ENCODE measurements at places on chromosomes 6 and 20.

DNA sequence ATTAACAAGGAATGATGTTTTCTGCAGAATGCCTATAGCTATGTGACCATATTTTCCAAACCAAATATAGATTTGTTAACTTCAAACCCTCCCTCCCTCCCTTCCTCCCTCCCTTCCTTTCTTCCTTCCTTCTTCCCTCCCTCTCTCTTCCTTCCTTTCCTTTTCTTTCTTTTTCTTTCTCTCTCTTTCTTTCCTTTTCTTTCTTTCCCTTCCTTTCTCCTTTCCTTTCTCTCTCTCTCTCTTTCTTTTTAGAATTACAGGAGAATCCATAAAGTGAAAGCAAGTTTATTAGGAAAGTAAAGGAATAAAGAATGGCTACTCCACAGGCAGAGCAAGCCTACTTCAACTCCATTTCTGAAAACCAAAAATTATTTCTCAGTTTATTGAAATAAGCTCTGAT lies 153.0 kb downstream of the AHI1 start:
- DNase-seq = no peak

DNA sequence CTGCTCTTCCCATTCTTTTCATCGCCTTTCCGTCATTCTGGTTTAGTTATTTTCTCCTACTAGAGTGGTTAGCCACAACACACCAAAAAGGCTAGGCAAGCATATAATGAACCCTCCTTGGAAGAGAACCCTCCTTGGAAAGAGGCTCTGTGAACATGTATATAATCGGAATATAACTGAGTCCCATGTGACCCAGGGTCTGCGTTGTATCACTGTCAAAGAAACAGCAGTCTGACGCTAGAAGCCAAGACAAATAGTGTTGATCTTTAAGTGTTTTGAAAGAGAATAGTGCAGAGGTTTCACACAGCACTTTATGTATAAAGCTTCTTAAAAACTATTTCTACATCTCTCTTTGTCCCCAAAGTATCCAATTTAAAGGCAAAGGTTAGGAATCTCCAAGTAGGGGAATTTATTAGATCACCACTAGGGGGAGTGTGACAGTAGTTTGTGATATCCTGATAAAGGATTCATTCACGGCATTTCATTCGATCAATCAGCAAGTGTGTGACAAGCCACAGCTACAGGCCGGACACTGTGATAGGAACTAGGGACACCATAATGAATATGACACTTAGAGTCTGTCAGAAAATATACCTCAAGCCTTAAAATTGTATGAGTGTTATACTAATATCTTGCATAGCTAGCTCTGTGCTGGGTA lies 395.3 kb downstream of the CD109 start:
- DNase-seq = peak; percentile 36

- no peak for DNase-seq
Measured at GRCh38 chr6:16823718-16824352, 62.6 kb upstream of the ATXN1 start.

GRCh38 chr6:90315354-90315950 lies 18.8 kb upstream of the BACH2 start:
- DNase-seq = no peak

DNA sequence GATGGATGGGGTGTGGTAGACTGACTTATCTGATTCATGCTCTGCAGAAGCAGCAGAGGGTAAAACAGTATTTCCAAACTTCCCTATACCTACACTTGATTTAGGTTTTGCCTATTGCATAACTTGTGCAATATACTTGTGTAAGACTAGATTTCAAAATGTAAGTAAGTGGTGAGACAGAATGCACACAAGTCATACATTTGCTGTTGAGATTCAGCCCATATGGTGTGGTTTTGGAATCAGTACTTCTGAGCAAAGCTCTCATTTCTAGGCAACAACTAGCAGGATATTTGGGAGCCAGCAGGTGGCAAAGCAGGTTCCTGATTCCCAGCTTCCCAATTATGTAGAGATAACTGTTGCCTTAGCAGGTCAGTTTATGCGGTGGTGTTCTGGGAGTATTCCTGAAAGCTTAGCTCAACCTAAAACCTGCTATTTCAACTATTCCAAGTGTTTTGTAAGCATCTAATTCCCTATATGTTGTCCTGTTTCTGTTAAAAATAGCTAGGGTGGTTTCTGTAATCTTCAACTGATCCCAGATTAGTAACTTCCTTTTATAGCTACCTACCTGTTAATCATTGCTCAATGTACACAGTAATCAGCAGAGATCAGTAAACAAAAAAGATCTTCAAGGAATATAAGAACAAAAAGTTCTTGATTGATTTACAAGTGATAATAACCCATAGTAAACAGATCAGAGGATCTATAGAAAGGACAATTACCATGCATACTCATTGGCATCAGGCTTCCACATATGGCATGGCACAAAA lies 8.5 kb upstream of the FABP7 start:
- peak; percentile 64 for DNase-seq

DNA sequence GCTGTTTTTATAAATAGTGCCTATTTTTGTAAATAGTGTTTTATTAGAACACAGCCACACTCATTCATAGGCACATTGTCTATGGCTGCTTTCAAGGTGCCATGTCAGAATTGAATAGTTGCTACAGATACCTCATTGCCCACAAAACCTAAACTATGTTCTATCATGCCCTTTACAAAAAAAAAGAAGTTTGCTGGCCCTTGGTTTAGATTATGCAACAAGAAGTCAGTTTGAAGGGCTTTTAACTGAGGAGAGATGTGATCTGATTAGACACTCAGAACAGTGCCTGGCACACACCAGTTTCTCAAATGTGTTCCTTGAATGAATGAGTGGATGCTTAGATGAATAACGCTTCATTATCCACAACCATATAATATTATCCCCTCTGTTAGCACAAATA lies 366.1 kb downstream of the MAFB start:
- DNase-seq = no peak

DNA sequence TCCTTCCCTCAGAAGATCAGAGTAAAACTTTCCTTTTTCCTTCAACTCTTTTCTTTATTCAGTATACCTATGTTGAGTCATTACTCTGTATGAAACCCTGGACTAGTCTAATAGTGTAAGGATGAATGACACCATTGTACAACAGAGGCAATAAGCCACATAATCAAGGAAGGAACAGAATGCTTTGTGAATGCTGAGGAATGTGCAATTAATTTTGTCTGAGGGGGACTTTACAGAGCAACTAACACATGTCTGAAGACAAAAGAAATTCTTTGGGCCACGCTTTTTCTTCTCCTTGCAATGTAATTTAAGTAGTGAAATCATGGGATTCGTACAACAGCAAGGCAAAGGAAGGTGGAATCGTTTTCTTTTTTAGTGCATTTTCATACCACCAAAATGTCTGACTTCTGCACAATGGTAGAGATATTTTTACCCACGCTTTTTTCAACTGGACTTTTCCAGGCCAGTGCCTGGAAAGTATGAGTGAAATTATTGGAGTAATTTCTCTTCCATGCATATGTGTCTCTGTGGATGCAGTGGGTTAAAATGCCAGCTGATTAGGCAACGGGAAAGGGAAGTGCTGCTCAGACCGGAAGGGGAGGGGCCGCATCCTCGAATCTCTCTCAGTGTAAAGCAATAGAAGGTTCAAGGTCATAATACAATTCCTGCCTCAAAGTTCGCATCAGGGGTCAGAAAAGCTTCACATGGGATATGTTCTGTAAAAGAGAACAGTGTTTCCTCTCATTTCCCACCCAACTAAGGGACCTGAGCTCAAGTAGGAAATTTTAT lies 89.9 kb upstream of the MTHFD1L start:
- no peak for DNase-seq

- no peak for DNase-seq
Measured at GRCh38 chr6:37200085-37200484, 30.1 kb downstream of the PIM1 start.

DNA sequence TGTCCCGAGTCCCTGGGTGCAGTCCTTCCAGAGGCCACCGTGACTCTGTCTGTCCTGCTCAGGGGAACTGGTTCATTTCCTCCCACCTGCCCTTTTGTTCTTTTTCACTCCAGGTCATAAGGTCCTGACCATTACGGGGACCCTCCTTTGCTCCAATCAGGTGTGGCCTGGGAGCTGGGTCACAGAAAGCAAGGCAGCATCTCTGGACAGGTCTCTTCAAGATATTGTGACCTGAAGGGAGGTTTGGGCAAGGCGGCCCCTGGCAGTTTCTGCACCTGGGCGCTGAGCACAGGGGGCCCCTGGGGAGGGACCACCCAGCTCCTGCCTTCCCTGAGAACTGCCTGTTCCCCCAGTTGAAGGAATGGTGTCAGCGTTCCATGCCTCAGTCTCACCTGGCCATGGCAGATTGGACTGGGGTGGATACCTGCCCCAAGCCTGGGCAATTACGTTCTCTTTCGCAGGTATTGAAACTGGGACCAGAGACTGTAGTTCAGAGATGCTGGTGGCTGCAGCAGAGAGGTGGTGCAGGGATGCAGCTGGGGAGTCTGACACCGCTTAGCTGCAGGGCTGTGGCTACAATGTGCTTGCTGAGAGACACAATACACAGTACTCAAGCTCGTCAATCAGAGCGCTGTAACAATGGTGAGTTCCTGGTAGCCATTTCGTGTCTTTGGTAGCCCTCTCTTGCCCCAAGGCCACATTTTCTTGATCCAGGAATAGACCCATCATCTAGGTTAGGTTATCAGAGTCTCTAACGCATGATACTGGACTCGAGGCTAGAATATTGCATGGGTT lies 15.6 kb upstream of the NELFCD start:
- peak; percentile 51 for DNase-seq

- DNase-seq = no peak
Measured at GRCh38 chr6:141443668-141444289, 688.9 kb upstream of the GJE1 start.

GRCh38 chr6:137426007-137426689 lies 68.0 kb downstream of the OLIG3 start:
- DNase-seq = no peak

DNA sequence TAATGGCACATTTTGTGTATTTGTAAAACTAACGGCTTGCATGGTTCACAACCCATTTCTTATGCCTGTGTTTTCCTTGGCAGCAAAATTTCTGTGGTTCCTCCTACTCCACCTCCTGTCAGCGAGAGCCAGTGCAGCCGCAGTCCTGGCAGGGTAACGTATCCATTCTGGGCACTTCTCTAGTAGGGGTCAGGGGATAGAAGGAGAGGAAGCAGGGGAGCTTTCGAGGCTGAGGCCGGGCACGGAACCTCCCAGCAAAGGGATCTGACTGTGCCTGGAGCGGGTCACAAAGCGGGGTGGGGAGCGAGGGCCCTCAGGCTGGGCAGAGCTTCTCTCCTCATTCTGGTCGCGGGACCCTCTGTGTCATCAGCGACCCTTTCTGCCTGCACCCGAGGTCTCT lies 58.4 kb downstream of the SYTL3 start:
- no peak for DNase-seq

GRCh38 chr6:43478008-43478372 lies 620 bp downstream of the TJAP1 start:
- DNase-seq = no peak

DNA sequence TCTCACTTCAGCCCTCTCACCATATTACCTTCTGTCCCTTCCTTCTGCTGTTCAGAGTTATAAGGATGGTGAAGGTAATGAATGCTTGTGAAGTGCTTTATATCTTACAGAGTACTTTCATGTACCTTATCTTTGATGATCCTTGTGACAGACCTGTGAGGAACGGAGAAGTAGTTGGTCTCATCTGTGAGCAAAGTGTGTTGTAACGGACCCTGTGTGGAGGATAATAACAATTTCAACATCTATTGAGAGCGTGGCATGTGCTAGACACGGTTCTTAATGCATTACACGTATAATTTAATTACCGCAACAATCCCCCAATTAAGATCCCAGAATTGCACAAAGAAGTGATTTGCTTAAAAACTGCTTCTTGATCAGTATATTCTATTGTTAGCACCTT lies 124.6 kb downstream of the ANKS1A start:
- DNase-seq = no peak

DNA sequence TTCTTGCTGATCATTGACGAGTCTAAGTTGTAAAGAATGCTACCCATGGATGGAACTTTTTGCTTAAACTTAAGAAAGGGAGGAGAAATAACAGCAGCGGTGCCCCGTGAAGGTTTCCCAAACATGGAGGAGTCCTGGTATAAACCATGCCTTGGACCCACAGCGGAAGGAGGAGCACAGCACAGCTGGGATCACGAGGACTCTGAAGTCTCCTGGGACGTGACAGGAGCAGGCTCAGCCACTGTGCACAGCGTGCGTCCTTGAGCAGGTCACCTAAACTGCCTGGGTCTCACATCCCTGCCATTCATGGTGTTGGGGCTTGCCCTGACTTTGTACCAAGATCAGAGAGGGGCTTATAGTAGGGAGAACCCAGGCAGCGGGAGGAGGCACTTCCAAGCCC lies 56.1 kb upstream of the UNC93A start:
- no peak for DNase-seq

- DNase-seq = no peak
Measured at GRCh38 chr20:47964149-47964548, 178.9 kb upstream of the SULF2 start.

DNA sequence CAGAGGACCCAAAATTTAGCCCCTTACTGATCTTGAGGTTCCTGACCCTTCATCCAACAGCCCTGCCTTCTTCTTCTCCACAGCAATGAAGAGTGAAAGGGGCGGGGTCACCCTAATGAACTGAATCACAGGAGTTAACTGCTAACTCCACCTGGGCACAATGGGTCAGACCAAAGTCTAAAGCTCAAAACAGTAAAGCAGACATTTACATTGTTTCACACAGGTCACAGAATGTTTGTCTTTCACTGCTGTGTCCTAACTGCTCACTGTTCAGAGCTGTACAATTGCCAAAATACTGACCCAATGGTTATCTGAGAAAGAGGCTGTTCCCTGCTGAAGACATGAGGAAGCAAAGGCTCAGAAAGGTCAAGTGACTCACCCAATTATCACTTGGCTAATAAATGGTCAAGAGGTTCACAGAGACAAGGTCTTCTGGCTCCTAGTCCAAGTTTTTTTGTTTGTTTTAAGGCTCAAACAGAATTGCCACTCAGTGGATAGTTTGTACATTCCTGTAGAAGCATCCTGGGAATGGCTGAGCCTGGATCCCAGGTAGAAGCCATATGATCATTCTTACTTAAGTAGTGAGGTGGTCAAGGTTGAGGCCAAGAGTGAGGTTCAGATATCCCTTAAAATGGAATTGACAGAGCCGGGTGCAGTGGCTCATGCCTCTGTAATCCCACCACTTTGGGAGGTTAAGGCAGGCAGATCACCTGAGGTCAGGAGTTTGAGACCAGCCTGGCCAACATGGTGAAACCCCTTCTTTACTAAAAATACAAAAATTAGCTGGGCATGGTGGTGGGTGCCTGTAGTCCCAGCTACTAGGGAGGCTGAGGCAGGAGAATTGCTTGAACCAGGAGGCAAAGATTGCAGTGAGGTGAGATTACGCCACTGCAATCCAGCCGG lies 35.1 kb upstream of the FAM83C start:
- DNase-seq = no peak

DNA sequence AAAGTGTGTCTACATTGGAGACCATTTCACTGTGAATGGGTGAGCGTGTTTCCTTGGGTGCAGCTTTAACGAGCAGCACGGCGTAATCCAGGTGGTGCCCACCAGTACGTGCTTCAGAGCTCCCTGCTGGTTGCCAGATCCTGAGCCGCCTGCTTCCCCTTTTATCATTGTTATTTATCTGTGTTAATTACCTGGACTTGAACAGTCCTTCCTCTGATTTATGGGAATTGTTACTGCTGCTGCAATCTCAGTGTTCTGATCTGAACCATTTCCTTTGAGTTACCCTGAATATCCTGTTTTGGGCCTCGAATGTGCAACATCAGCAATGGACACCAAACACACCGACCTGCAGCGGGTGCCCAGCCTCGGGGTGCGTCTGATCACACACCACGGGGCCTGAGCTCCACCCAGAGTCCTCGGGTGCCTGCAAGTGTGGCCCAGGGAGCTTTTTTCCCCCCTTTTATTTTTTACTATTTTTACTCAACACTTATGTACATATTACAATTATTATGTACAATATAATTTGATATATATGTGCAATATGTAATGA lies 81.3 kb downstream of the RPP40 start:
- peak; percentile 19 for DNase-seq
